ENCODE measurements at places on chromosomes 4 and X.

- DNase-seq = no peak
Measured at GRCh38 chrX:132909643-132910042, 48.8 kb downstream of the HS6ST2 start.

GRCh38 chr4:72701987-72702819 is 133.2 kb upstream of the ADAMTS3 start:
- DNase-seq = no peak

DNA sequence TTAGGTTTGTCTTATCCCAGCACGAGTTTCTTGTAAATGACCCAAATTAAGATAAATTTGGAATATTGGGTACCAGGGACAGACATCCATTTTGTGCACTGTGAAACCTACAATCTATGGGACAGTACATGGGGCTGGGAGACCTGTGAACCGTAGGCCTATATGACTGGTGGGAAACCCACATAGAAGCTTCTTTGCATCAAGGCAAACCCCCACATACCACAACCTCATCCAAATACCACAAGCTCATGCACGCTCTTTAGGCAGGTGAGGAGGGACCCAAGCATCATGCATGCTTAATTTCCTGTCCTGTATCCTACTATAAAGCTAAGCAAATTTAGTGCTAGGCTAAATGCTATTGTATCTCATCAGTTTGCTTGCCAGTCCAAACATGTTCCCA is 47.8 kb downstream of the NIPAL1 start:
- no peak for DNase-seq

DNA sequence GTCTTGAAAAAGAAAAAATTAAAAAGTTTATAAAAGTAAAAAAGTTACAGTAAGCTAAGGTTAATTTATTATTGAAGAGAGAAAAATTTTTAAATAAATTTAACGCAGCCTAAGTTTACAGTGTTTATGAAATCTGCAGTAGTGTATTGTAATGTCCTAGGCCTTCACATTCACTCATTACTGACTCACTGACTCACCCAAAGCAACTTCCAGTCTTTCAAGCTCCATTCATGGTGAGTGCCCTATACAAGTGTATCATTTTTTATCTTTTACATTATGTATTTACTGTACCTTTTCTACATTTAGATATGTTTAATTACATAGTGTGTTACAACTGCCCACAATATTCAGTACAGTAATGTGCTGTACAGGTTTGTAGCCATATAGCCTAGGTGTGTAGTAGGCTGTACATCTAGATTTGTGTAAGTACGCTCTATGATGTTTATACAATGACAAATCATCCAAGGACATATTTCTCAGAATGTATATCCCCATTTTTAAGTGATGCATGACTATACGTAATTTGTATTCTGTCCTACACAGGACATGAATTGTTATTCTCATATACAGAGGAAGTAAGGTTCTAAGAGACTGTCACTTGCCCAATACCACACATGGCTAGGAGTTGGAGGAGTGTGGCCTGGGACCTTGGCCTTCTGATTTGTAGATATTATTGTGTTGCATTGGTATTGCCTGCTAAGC is 19.5 kb upstream of the PDCL2 start:
- no peak for DNase-seq

DNA sequence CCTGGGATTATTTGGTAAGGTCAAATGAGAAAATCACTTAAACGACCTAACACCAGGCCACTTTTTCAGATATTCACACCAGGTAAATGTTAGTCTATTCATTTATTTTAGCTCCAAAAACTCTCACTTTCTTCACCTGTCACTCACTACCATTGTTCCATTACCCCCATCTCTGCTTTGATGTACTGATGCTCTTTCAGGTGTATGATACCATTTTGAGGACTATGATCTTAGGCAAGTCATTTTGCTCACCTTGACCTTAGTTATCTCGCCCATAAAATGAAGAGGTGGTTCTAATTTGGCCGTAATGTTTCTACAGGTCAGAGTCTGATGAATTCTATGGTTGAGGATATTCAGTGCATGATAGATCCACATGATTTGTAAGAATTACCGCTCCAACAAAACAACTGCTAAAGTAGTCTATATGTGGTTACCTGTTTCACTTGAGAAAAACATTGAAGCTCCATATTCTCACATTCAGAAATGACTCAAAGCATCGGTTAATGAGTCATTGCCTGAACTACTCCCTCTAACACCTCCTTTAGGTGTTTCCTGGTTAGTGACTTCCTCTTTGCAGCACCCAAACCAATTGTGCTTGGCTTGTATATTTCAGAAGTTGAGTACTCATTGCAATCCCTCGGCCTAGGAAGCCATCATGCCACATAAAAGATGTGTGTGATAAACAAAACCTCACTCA is 4.5 kb downstream of the DTHD1 start:
- no peak for DNase-seq

GRCh38 chr4:185112104-185112503 is 31.0 kb upstream of the SLC25A4 start:
- DNase-seq = no peak

DNA sequence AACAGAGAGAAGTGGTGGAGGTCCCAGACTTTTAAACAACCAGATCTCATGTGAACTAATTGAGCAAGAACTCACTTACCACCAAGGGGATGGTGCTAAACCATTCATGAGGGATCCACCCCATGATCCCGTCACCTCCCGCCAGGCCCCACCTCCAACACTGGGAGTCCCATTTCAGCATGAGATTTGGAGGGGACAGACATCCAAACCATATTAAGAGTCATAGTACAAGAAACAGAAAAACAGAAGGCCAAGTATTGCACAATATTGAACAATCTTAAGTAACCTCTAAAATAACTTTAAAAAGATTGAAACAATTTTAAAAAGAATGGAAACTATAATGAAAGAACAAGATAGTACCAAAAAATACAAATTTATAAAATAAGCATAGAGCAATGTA is 110.0 kb downstream of the CBR4 start:
- DNase-seq = no peak

- DNase-seq = no peak
Measured at GRCh38 chr4:108035691-108036090, 46.0 kb downstream of the HADH start.

DNA sequence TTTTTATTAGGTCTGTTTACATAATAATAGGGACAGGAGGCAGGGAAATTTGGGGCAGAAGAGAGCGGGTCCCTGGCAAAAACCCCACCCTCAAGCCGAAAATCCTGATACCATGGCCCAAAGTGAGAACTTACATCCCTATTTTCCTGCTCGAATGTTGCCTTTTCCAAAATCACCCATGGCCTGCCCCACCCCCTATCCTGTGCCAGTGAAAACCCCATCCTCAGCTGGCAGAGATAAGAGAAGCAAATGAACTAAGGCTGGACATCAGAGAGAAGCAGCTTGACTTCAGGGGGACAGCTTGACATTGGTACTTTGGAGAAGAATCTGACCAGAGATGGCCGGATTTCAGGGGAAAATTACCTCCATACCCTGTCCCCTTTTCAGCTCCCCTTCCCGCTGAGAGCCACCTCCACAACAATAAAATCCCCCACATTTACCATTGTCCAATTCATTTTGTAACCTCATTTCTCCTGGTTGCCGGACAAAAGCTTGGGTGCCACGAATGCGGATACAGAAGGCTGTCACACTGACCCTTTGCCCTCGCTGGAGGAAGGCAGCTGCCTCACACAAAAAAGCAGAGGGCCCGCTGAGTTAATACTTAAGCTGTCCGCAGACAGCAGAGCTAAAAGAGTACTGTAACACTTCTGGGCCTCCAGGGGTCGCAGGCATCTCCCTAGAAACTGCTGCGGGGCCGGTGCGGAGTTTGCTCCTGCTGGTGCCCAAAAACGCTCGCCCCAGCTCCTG is 196.2 kb downstream of the SNCA start:
- DNase-seq = no peak

DNA sequence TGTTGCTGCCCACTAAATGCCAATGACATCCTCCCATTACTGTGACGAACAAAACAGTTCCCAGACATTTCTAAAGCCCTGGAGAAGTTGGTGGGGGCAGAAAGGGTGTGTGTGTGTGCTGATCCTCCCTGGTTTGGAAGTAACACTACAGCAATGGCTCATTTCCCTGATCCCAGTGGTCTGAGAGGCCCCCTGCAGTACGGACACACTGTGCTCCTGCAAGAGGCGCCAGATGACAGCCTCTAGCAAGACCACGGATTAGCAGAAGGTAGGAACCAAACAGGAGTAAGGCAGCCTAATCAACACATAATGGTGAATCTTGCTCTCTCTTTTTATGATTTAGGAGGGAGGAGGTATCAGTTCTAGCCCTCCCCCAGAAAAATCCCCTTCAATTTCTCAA is 49.6 kb downstream of the CHRDL1 start:
- DNase-seq = no peak

GRCh38 chrX:31608638-31609037 is 536.8 kb upstream of the FTHL17 start:
- DNase-seq = no peak

GRCh38 chrX:130772105-130772775 is 130.8 kb downstream of the ENOX2 start:
- no peak for DNase-seq

DNA sequence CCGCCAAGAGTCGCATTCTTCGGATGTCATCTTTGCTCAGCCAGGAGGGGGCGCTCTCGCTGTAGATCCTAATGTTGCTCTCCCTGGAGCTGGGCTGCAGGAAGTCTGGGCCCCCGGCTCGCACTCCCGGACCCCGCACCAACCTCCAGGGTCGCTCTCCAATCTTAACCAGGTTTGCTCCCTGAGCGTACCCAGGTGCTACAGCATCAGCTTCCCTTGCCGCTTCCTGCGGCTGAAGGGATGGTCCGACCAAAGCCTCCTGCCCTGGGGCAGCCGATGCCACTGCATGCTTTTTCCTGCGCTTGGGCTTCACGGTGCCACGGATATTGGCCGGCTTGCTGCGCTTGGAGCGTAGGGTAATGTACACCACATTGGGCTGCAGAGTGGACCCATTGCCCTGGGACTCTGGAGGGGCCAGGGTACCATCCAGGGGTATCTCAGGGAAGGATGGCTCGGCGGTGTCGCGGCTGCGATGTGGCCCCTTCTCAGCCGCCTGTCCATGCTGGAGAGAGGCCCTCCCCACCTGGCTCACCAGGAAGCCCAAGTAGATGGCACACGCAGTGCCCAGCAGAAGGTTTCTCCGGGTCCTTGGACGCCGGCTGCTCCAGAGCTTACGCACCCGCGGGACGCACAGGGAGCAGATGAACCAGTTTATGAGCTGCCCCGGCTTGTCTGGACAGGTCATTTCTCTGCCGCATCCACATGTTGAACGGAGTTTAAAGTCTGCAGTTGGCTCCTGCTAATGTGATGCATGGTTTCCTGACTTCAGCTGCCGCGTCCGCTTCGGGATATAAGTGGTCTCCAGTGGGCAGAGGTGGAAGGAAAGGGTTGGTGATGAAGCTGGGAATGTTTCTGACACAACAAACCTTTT is 1.9 kb downstream of the GASK1B start:
- DNase-seq = peak; percentile 88

- no peak for DNase-seq
Measured at GRCh38 chrX:35561985-35562384, 236.2 kb upstream of the MAGEB16 start.

DNA sequence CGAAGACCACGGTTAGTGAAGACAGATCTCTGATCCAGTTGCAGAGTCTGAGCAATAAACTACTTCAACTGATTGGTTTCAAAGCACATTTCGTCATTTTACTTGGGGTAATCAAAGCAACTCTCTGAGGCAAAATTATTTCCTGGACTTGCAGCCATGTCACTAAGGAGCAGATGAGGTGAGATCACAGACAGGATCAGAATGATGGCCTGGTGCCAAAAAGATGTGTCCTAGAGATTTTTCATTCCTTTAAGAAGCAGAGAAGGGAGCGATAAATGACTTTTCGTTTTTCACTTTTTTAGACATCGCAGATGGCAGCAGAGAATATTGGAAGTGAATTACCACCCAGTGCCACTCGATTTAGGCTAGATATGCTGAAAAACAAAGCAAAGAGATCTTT is 83.9 kb downstream of the PTTG2 start:
- no peak for DNase-seq
